Stimulated activated CD8-positive, alpha-beta memory T cell treated with anti-CD3 and anti-CD28 coated beads, Interleukin-4, amount 100 ng/mL, for 1 hour (primary cell): ENCODE measurements at places on chromosomes 3 and 15.

- DNase-seq = no peak
These were observed 241.0 kb upstream of the LYSMD4 start for GRCh38 chr15:99974246-99974645.

- DNase-seq = no peak
These were observed 14.1 kb downstream of the ANKRD34C start for GRCh38 chr15:79296583-79296982.

DNA sequence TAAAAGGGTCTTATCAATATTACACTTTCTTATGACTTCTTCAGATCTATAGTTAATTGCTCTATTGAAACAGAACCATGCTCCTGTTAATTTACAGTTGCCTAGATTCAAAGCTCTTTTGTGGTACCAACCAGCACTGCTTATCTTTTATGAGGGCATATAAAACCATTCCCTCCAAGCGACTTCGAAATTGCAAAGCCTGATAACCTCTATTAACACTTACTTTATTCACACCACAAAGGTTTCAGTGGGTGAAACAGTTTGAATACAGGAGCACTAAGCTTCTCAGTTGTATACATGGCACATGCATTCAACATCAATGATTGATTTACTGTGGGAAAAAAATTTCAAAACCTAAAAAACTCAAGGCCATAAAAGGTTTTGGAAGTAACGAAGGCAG lies 74.9 kb upstream of the PPIB start:
- DNase-seq = no peak

GRCh38 chr3:17623464-17623863 lies 119.0 kb downstream of the TBC1D5 start:
- DNase-seq = no peak

GRCh38 chr3:64548200-64548889 lies 139.5 kb downstream of the ADAMTS9 start:
- no peak for DNase-seq

DNA sequence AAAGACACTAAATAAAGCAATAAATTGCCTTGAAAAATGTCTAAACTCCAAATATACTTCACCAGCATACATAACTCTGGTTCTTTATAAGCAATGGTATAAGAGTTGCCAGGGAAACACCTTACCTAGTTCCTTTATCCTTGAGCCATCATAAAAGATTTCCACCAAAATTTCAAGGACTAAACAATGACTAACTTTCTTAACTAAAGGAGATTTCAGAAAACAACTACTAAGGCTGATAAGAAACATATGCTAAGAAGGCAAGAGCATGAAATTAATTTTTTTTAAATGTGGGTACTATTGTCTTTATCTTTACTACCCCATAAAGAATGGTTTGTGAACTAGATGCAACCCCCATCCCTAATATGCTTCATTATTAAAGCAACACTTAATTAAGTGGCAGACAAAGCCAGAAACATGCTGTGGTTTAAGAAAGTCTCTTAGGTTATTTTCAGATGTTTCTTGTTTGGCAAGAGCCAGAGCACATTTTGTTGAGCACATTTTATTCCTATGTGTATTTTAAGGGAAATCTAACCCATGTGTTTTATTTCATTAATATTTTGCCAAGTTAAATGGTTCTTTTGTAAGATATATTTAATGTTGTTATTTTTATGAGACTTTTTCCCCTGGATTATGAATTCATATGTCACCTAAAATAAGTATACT lies 17.4 kb upstream of the VEPH1 start:
- DNase-seq = no peak

- no peak for DNase-seq
These were observed 126.0 kb downstream of the THRB start for GRCh38 chr3:24368605-24369004.

DNA sequence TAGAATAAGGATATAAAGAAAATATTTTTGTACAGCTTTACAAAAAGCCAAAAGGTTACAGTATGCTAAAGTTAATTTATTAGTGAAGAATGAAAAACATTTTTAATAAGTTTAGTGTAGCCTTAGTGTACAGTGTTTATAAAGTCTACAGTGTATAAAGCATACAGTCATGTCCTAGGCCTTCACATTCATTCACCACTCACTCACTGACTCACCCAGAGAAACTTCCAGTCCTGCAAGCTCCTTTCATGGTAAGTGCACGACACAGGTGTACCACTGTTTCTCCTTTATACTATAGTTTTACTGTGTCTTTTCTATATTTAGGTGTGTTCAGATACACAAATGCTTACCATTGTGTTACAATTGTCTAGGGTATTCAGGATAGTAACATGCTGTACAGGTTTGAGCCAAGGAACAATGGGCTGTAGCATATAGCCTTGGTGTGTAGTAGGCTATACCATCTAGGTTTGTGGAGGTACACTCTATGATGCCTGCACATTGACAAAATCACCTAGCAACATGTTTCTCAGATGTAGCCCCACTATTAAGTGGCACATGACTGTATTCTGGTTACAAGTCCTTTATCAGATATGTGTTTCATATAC lies 197.1 kb upstream of the KBTBD8 start:
- DNase-seq = no peak

- no peak for DNase-seq
These were observed 23.8 kb downstream of the EFCAB12 start for GRCh38 chr3:129404610-129405009.

DNA sequence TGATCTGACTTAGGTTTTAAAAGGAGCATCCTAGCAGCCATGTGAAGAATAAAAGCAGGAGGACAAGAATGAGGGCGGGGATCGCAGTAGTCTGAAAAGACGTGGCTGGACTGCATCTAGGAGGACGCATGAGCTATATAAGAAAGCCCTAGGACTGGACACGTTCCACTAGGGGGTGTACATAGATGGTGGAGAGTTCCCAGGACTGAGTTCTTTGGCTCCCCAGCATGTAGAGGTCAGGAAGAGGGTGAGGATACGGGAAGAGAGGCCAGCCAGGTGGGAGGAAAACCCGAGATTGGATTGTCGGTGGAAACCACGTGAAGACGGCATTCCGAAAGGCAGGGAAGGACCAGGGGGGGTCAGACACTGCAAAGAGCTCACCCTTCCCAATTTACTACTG lies 64.2 kb upstream of the CFAP161 start:
- no peak for DNase-seq

DNA sequence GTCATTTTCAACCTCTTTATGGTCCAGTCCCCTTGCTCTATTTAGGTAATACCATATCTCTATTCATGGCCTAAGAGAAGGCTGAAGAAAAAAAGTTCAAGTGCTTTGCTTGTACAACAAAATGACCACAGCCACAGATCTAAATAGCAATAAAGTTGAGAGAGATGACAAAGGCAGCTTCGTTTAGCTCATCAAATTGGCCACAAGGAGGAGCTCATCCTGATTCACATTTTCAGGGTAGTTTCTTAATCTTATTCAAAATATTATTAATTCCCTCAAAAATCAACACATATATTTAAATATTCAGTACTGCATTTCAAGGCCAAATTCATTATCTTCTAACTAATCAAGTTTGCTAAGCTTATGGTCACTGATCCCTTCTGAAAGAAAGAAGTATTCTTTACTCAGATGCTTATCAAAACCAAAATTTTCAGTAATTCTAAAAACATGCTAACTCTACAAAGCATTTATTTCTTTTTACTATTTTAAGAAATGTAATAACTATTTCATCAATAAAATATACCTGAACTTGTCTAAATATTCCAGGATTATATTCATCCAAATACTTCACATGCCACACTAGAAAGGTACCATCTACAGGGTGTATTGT lies 85.5 kb downstream of the DMXL2 start:
- DNase-seq = no peak

- no peak for DNase-seq
These were observed 18.6 kb downstream of the FAM174B start for GRCh38 chr15:92636908-92637481.

GRCh38 chr3:183541738-183542137 lies 13.8 kb downstream of the KLHL6 start:
- no peak for DNase-seq
